Amniotic stem cell (primary cell): ENCODE measurements at places on chromosomes 12 and 14.
A peak's percentile ranks its signal among the peaks of the same experiment; 100 is the strongest.

DNA sequence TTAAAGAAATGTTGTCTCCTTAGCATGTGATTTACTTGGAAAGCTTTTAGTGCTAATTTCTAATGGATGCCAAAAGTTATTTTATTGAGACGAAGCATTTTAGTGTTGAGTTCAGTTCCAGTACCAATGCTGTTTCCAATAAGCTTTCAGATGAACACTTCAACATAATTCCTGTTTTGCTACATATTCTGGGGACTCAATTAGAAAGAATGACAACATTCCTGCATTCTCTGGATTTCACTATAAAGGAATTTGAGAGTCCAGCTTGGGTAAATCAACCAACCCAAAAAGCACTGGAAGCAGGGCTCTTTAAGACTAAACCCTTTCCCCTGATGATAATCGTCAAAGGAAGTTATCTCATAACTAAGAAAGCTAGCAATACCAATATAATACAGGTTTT lies 353.0 kb upstream of the TMTC1 start:
- no peak for DNase-seq

GRCh38 chr12:128073937-128074336 lies 193.0 kb upstream of the TMEM132C start:
- no peak for DNase-seq

DNA sequence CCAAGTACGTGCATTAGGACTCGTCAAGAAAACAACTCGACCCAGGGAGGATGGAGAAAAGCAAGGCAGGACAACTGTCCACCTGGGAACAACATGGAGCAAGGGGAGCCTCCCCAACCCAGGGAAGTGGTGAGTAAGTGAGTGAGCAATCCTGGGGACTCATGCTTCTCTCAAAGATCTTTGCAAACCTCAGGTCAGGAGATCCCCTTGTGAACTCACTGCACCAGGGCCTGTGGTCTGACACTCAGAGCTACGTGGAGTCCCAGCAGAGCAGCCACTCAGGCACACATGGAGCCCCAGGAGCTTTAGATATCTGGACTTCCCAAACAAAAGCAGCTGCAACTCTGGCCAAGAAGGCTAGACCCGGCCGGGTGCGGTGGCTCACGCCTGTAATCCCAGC lies 12.2 kb upstream of the OR5AU1 start:
- no peak for DNase-seq

DNA sequence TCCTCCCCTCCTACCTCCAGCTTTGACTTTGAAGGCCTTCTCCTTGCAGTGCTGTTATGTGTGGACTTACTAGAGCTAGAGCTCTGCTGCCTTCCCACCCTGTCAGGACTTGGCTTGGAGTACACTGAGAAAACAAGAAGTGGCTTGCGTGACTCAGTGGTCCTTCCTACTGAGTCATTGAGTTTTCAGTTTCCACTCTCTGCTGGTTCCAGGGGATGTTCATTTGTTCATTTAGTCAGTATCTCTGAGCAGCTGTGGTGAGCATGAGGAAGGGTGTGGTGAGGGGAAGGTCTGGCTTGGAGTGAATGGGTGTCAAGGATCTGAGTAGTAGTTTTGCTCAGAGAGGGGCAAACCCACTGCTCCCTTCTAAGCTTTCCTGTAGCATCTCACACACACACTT lies 17.2 kb upstream of the ELK3 start:
- DNase-seq, result peak; percentile 19

DNA sequence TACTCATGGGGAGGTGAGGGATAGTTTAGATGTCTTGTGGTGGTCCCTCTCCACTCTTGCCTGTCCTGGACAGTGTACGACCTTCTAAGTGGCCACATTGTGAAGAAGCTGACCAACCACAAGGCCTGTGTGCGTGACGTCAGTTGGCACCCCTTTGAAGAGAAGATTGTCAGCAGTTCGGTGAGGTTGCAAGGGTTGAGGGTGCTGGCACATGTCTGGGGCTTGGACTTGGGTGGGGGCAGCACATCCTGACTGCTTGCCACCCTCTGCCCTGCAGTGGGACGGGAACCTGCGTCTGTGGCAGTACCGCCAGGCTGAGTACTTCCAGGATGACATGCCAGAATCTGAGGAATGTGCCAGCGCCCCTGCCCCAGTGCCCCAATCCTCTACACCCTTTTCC lies 7.6 kb upstream of the FITM1 start:
- no peak for DNase-seq

DNA sequence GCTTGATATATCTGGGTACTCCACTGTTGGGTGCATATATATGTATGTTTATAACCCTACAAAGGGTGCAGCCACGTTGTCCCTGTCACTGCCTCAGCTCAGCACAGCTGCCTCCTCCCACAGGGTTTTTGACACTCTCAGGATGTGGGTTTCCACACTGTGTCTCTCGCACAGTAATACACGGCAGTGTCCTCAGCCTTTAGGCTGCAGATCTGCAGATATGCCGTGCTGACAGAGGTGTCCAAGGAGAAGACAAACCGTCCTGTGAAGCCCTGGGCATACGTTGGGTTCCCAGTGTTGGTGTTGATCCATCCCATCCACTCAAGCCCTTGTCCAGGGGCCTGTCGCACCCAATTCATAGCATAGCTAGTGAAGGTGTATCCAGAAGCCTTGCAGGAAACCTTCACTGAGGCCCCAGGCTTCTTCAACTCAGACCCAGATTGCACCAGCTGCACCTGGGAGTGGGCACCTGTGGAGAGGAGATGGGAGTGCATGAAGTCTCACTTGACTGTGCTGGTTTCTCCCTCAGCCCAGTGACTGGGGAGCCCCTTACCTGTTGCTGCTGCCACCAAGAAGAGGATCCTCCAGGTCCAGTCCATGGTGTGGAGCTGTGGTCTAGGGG lies 498.7 kb downstream of the TMEM121 start:
- DNase-seq, result no peak

- no peak for DNase-seq
Observed at GRCh38 chr12:124311292-124312109, 16.6 kb downstream of the RFLNA start.

DNA sequence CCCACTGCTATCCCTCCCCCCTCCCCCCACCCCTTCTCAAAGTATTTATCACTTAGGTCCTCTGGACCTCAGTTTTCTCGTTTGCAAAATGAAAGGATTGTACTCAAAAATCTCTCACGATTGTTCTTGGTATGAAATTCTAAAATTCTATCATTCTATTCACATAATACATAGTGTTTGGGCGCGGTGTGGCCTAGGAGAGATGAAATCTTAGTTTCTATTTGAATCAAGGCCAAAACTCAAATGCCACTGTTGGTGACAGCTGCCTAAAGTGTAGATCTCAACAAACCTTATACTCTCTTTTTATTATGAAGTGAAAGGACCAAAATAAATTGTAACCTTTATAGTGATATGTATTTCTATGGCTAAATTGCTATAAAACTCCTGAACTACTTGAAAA lies 23.7 kb upstream of the YAF2 start:
- no peak for DNase-seq

DNA sequence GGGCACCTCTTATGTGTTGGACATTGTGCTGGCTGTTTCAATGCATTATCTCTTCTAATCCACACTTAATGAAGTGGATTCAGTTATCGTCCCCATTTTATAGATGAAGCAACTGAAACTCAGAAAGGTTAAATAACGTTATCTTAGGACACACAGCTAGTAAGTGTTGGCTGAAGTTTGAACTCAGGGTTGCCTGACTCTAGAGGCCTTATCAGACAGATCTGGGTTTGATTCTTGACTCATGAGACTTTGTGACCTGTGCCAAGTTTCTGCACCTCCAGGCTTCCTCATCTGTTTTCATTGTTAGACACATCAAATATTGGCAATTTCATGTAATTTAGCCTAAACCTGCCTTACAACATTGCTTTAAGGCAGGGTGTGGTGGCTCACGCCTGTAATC lies 18.2 kb upstream of the IRF2BPL start:
- DNase-seq, result no peak

- no peak for DNase-seq
Observed at GRCh38 chr12:77023501-77023900, 41.9 kb downstream of the E2F7 start.

DNA sequence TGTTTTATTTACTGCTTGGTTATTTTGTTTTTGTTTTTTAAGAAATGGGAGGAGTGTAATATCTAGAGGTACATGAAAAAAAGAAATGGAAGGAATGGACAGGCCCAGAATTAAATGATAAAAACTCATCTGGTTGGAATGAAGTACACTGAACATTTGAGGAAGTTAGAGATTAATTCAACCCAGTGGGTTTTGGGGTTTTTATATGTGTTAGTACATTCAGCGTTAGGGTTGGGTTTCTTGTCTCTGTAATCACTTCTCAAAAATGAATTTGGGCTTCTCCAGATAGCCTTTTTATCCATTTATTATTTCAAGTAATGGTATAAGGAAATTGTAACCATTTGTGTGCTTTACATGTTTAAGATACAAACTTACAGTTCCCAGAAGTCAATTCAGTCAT lies 19.5 kb upstream of the NUP107 start:
- DNase-seq, result no peak

DNA sequence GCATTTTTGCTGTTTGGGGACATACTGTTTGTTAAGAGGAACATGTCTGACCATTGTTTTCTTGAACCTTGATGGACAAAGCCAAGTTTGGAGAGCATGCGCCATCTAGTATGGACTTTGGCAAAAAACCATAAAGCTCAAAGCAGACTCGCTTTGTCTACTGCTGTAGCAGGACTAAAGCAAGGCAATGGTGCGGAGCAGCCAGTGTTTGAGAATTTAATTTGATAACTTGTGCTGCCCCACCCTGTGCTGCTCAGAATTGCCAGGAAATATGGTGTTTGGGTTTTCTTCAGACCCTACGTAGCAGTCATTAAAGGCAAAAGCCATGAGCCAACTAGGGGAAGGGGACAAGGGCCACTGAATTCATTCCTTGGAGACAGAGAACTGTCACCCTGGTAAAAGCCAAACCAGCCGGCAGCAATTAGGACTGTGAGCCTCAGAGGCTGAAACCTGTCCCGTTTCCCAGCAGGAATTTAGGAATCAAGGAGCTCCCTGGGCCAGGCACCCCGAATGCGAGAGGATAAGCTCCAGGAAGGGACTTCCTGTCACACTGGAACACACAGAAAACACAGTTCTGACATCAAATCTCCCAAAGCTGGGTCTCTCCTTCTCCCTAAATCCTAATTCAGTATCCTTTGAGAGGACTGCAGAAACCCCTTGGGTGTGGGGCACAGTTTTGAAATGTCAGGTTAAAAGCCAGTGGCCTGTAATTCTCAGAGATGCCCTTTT lies 1.1 kb downstream of the AVIL start:
- no peak for DNase-seq

- no peak for DNase-seq
Observed at GRCh38 chr12:80178846-80179245, 79.5 kb downstream of the OTOGL start.

DNA sequence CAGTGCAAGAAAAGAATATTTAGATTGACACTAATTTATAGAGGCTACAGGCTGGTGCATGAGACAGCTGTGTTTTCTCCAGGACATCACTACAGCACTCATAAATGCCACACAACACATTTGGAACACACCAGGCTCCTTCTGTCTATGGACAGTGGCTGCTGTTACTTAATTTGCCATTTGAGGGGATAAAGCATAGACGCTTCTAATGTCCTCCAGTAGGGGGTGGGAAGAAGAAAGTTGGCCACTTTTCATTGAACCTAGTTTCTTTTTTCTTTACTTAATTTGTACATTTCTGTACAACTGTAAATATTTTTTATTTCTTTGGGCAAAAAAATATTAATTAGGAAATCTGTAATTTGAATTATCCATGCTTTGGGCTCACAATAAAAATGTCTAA lies 12.4 kb upstream of the RTN1 start:
- DNase-seq, result no peak

DNA sequence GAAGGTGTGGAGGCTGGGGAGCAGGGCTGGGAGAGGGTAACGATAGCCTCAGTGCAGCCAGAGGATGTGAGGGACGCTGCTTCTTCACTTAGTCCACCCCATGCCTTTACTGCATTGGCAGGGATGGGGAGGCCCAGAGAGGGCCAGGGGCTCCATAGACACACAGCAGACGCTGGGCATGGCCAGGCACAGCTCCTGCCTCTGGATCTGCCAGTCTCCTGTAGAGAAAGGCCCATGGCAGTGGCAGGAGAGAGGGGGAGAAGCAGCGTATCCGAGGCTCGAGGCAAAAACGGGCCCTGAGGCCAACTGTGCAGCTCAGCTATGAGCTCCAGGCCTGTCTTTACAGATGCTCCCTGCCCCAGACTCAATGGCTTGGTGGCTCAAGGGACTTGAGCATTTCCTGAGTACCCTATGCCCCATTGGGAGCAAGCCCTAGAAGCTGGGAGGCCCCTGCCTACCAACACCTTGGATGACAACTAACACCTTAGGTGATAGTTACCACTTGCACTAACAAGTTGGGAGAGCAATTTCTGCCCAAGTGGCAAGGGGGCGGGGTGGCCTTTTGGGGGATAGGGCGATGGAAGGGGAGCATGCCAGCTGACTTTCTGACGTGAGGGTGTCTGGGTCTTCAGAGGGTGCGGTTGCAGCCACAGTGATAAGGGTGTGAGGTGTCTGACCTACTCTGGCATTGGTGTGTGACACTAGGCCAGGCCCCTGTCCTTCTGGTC lies 5.0 kb upstream of the LBHD2 start:
- no peak for DNase-seq

GRCh38 chr12:60921541-60921940 lies 1325.7 kb downstream of the SLC16A7 start:
- DNase-seq, result no peak

- no peak for DNase-seq
Observed at GRCh38 chr12:53048780-53049401, 974 bp upstream of the TNS2 start.

- no peak for DNase-seq
Observed at GRCh38 chr12:63066782-63067181, 84.2 kb downstream of the AVPR1A start.

- DNase-seq, result peak; percentile 98
Observed at GRCh38 chr12:56127888-56128669, at the start of gene ESYT1. TSS of gene ESYT1 (plus strand) at chr12:56128267. CDS start at chr12:56128320, 53 bp downstream.

GRCh38 chr12:28987538-28988324 lies 161.3 kb upstream of the FAR2 start:
- no peak for DNase-seq

DNA sequence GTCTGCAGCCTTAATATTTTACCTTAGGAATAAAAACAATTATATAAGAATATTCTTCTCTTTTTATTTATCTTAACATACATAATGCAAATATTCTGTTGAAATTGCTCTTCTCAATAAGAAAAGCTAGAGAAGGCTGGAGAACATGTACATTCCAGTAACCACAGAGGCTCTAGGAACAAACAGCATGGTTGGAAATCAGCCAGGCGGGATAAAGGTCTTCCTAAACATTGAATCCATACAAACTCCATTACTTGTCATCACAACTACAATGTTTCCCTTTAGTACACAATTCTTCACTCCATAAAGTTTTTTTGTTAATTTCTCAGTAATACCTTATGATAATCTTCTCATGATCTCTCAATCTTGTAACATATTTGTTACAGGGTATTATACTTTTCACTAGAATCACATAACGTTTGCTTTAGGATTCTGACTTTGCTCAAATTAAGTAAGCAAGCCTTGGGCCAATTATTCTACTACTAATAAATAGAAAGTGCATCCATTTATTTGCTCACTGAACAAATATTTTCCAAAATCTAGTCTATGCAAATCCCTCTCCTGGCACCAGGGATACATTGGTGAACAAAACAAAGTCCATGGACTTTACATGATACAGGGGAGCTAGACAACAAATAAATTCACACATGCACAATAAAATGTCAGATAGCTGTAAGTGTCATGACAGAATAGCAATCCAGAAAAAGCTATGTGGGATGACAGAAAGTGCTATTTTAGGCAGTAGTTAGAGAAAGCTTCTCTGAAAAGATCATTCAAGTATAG lies 237.5 kb upstream of the TMTC1 start:
- DNase-seq, result no peak

- DNase-seq, result no peak
Observed at GRCh38 chr12:19066475-19067001, 63.0 kb upstream of the PLEKHA5 start.

- DNase-seq, result no peak
Observed at GRCh38 chr14:76420827-76421226, 44.9 kb downstream of the ESRRB start.
